ENCODE measurements at places on chromosomes 13 and 19.

DNA sequence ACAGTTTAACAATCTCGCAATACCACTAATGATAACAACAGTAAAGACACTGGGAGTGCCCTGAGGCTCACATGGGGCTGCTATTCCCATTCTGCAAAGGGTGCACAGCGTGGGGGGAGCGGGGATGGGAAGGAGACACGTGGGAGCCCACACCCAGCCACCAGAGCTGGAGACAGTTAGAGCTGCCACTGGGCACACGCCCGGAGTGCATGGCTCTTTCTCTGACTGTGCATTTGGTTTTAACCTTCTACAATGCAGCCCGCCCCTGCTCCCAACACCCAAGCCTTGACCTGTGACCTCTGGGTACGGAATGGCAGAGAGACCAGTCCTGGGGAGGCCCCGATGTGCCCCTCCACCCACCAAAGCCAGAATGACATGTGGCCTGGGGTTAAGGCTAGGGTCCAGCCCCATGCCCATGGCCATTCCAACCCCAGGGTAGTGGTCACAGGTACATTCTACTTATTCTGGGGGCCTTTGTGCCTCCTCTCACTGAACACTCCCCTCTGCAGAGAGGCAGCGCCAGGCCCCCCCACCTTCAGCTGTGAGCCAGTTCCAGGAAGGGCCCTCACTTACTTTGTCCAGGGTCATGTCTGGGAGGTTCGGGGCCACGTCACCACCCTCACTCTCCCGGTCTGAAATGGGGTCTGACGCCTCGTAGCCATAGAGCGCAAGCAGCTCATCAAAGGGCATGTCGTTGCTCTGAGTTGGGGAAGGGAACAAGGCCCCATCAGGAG lies 17.1 kb downstream of the MIER2 start:
- DNase-seq = no peak

DNA sequence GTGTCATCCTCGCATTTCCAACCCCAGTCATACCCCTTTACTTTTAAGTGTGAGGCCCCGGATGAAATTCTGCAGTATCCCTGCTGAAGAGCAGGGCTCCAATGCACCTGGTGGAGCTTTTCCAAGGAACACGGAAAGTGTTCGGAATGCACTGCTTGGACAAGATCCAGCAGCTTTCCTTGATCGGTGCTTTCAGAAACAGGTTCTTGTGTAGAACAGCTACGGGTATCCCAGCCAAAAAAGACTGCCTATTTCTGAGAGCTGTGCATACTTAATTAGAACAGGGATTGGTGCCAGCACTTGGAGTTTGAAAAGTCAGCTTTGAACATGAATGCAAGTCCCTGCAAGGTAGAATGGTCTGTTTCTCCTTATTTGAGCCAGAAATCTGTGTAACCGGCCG lies 87.2 kb upstream of the C1QTNF9B start:
- no peak for DNase-seq

DNA sequence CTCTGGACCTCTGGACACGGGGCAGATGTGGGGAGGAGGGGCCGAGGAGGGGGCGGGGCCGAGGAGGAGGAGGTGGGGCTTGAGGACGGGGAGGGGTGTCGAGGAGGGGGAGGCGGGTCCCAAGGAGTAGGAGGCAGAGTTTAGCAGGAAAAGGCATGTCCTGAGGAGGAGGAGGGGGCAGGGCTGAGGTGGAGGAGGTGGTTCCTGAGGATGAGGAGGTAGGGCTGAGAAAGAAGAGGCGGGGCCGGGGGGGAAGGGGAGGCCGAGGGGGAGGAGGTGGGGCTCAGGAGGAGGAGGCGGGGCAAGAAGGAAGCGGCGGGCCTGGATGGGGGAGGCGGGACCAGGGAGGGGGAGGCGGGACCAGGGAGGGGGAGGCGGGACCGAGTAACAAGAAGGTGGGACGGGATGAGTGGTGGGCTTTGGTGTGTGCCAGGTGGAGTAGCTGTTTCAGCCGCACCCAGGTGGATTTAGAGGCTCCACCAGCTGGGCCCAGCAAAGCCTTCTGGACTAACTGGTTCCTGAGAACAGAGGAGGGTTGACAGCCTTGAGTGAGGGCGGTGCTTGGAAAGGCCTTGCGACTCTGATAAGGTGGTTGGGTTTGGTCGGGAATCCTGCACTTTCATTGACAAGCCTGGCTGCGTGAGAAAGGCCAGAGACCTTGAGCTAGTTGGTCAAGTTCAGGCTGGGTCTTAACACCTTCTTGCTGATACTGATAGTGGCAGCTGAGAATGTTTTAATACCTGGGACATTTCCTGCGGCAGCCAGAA lies 7.7 kb downstream of the TECR start:
- no peak for DNase-seq

- DNase-seq = no peak
Measured at GRCh38 chr19:2600914-2601870, 101.3 kb downstream of the GNG7 start.

- no peak for DNase-seq
Measured at GRCh38 chr19:40745402-40745780, 4.9 kb downstream of the ACTMAP start.

- no peak for DNase-seq
Measured at GRCh38 chr19:47124937-47125668, 5.5 kb upstream of the SAE1 start.

- DNase-seq = no peak
Measured at GRCh38 chr13:51688937-51689662, 104.8 kb downstream of the WDFY2 start.

GRCh38 chr19:51689751-51690453 lies 3.2 kb upstream of the SPACA6 start:
- no peak for DNase-seq

DNA sequence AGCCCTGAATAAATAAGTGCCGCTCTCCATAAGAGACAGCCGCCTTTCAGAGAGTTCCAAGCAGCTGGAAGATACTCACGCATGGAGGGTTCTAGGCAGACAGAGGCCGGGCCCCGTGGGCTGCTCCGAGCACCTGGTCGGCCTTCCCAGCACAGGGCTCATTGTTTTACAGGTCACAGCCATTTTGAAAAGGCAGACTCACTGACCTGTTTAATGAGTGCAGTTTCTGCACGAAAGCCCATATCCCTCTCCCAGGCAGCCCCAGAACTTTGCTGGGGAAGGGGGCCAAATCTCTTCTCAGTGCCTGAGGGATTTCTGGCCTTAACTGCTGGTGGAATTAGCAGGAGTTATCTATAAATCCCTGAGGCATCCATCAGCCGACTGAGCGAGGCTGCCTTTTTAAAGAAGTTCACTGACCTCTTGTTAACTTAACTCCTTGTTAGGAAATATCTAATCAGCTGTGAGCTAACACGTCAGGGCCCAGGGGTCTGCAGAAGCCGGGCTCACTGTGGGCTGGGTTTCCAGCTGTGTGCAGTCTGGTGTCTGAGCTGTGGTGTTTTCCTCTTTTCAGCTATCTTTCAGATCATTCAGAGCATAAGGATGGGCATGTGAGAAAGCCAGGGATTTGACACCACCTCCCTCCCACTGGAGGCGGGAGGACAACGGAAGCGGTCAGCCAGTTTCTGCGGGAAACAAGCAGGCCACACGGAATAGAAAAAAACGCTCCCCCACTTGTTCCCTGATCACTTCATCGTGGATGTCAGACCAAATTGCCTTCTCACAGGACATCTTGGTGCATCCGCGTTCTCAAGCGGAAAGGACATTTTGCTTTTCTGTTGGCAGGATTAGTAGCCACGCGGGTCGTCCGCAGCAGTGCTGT lies 23.3 kb downstream of the SERP2 start:
- no peak for DNase-seq

DNA sequence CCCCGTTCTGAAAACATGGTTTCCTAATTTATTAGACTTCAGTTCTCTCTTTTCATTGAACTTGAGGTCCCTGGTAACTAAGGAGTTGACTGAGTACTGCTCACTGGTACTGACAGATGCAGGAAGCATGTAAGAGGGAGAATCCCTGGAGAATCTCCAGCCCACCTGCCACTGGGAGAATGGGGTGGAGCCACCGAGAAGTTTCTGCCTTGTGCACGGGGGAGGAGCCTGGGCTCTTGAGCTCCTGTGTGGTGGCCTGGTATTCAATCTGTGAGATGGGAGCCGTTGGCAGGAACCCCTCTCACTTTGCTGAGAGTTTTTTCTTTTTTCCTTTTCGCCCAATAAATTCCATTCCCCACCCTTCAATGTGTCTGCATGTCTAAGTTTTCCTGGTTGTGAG lies 13.2 kb upstream of the AKAP11 start:
- no peak for DNase-seq

- no peak for DNase-seq
Measured at GRCh38 chr19:42140125-42140754, 8.0 kb upstream of the POU2F2 start.

DNA sequence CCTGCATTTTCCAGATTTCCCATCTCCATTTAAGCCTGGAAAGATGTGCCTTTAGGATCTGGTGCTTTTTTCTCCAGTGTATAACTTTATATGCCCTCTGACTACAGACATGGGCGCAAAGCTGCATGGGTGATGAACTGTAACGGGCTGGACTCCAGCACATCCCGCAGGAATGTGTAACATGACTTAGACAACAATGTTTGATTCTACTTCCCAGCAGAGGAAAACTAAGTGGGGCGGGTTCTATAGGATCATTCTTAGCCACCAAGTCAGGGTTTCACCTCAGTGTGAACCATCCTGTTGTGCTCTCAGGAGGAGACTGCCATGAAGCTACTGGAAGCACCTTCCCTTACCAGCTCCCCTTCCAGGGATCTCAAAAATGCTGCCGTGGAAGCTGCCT lies 93.2 kb upstream of the SERP2 start:
- DNase-seq = no peak

- DNase-seq = no peak
Measured at GRCh38 chr19:58498316-58499020, 13.3 kb downstream of the SLC27A5 start.

DNA sequence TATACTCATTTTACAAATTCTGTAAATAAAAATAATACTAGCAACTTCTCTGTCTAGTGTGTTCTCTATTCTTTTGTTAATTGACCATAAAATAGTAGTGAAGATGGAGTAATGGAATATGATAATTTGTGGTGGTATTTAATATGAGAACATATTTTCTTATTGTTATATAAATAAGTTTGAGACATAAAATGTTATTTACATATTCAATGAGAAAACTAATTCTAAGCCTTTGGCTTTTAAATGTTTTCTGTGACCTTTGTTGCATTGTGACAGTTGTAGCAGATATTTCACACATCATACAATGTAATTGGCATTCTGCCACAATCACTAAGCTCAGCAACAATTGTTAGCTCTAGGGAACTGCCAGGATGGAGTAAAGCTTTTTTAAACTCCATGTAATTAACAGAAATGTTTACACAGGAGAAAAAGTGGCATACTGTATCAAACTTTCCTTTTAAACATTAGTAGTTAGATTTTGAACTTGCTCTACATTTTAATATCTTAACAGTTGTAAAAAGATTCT lies 562.1 kb upstream of the PCDH9 start:
- DNase-seq = no peak

DNA sequence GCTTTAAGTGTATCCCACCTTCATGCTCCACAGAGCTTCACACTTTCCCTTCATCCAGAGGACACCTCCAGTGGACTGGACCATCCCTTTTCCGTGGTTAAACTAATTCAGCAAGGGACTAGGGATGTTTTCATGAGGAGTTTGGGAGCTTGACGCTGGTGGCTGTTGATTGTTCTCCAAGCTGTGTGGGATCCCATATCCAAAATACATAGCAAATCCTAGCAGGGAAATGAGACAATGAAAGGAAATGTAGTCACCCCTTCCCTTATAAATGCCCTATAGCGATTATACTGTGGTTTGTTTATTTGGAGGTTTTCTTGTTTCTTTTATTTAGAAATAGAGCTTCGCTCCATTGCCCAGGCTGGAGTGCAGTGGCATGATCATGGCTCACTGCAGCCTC lies 31.6 kb upstream of the DPRX start:
- no peak for DNase-seq

DNA sequence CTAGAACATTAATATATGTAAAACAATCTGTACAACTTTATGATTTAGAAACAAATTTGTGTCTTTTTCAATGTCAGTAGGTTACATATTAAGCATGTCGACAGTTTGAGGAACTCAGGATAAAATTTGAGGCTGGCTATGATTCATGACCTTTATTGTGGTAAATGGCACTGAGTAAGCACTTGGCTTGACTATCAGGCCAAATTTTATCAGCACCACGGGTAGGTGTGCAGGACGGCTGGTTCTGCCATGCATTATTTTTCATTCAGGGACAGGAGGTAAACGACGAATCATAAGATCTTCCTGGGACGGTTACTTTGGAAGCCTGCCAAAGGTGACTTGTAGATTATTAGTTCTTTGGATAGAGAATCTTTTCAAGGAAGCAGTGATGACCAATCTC lies 19.9 kb upstream of the CYP4F8 start:
- no peak for DNase-seq

DNA sequence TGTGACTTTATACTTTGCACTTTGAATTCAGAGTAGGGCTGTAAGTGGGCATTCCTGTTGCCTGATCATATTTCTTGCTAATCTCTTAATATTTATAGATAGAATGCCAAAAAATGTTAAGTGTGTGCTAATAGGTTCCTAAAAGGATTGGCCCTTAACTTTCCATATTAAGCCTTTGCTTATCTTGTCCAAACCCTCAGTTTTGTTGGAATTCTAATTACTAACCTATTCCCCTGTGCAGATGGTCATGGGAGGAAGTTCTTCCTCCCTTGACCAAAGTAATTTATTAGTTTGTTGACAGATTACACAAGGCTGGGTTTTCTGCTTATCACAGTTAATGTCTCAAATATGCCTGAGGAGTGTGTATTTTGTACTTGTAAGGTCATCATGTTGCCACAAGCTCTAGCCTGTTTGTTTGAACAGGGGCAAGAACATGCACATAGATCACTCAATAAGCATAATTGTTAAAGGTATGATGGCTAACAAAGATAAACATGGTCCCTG lies 541.1 kb upstream of the SPRY2 start:
- DNase-seq = no peak

DNA sequence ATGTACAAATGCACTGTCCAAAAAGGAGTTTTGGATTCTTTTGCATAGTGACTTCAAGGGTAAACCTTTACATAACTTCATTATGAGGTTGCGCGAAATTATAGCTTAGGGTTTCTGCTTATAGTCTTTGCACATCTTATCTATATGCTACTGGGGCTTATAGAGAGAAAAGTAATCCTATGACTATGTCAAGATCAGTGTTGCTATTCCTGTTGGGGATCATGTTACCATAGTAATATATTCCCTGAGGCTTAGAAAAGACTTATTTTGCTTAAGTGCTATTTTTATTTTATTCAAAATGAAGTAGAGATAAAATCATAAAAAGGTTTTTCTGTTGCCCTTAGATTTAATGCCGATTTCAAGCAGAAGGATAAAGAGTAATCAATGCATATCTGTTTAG lies 14.7 kb upstream of the POSTN start:
- no peak for DNase-seq

- no peak for DNase-seq
Measured at GRCh38 chr13:102580552-102581169, 16.1 kb upstream of the TPP2 start.

Data from stimulated activated CD8-positive, alpha-beta memory T cell treated with anti-CD3 and anti-CD28 coated beads, Interleukin-4, amount 100 ng/mL, for 1 hour (primary cell).